ENCODE measurements at places on chromosomes 1 and 21.

DNA sequence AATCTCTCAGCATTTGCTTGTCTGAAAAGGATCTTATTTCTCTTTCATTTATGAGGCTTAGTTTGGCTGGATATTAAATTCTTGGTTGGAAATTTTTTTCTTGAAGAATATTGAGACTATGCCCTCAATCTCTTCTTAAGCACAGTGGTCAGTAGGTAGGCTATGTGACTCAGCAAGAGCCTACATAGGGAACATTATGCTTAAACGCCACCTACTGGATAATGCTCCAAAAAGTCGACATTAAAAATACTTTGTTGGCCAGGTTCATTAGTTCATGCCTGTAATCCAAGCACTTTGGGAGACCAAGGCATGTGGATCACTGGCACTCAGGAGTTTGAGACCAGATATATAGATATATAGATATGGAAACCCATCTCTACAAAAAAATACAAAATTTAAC, 678.0 kb upstream of the USP24 start:
- DNase-seq: no peak

- DNase-seq: no peak
Observed at GRCh38 chr21:16194788-16195537, 465.2 kb downstream of the USP25 start.

DNA sequence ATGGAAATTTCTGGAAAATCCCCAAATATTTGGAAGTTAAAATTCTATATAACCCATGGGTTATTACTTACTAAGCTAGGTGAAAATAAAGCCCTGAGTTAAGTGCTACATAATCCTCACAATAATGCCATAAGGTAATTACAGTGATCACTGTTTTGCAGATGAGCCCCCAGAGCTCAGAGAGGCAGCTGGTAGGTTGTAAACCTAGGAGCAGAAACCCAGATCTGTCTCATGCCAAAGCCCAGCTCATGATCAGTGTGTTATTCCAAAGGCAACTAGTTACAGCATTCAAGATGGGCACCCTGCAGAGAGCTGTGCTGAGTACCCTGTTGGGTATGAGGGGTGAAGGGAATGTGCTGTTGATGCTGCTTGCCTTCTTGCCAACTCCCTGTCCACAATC, 10.8 kb upstream of the MYOG start:
- DNase-seq: no peak

DNA sequence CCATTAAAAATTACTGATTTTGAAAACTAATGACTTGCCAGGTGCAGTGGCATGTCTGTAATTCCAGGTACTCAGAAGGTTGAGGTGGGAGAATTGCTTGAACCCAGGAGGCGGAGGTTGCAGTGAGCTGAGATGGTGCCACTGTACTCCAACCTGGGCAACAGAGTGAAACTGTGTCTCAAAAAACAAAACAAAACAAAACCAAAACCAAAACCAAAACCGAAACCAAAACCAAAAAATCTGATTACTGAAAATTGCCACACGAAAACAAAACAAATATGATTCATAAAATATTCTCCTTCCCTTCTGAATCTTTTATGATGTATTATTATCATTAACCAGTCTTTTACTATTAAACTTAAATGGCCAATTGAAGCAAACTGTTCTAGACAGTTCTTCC, 74.1 kb downstream of the SERINC2 start:
- DNase-seq: no peak

GRCh38 chr1:27779122-27779521, 6.1 kb downstream of the STX12 start:
- DNase-seq: no peak

DNA sequence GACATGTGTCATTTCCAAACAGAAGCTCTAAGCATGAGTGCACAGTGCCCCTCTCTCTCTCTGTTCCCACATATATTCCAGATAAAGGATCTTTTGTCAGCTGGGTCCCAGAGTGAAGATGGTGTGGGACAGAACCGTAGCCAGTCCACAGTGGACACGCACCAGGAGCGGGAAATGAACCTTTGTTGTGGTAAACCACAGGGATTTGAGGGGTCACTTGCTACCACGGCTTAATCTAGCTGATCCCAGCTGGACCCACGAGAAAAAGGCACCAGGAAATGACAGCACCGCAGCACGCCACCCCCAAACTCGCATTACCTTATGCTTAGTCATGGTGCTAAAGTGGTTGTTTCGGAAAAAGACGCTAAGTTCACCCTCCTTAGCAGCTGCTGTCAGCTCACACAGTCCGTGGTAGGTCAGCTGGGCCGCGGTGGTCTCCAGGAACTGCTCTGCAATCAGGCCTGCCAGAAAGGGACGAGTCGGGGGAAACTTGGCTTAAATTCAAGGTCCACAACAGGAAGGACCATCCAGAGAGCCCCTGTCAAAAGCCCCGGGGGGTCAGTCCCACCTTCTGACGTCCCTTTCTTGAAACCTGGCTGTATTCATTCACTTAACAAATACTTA, 7.5 kb downstream of the MINDY1 start:
- DNase-seq: no peak

DNA sequence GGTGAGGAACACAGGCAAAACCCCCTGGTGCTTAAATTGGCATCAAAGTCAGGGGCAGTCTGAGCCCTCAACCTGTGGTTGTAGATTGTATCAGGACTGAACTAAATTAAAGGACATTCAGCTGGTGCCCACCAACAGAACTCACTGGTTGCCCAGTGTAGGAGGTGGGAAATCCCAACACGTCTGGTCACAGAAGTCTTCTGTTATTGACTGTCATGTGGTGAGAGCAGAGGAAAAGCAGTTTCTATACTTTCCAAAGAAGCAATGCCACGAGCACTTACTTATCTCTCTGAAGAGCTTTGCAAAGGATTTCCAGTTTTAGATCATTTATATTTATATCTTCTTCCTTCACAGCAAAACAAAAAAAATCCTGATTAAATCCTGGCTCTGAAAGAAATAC, 15.0 kb upstream of the ACTA1 start:
- no peak for DNase-seq

DNA sequence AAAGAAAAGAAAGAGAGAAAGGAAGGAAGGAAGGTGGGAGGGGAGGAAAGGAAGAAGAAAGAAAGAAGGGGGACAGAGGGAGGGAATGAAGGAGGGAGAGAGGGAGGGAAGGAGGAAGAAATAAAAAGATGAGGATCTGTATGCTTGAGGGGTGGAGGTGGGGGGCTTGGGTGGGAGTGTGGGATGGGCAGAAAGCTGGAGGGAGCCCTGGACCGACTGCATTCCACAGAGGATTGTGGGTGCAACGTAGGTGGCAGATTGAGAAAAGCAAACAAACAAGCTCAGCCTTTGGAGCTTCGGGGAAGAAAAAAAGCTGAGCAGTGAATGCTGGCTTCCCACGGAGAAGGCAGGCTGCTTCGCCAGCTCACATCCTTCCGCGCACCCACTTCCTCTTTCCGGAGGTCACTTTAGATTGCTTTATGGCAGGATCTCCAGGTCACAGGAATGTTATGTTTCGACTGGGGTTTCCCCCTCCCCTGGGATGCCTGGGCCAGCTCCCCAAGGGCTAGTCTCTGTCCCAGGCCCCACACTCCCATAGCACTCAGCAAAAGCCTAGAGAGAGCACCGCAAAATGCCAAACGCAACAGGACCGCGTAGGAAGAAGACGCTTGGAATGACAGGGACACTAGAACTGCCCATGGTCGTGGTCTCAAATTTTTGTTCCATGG, 20.7 kb upstream of the LGALS8 start:
- DNase-seq: peak; percentile 54

DNA sequence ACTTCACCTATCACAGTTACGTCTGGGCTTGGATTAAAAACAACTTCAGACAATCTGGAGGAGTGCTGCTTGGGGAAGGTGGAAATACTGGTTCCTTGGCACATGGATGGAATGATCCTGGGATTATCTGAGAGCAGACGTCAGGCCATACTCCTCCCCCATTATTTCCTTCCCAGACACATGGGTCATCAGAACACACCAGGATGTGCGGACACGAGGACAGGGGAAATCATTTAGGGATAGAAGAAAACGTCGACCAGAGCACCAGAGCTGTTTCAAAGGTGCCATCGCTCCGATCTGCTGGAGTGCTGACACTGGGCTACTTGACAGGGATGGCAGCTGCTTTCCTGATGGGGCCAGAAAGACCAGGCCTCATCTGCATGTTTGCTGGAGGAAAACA, 31.8 kb upstream of the ANGPTL7 start:
- no peak for DNase-seq
